IPS DF 6.9 (cell line): ENCODE measurements at places on chromosomes 2 and 18.

DNA sequence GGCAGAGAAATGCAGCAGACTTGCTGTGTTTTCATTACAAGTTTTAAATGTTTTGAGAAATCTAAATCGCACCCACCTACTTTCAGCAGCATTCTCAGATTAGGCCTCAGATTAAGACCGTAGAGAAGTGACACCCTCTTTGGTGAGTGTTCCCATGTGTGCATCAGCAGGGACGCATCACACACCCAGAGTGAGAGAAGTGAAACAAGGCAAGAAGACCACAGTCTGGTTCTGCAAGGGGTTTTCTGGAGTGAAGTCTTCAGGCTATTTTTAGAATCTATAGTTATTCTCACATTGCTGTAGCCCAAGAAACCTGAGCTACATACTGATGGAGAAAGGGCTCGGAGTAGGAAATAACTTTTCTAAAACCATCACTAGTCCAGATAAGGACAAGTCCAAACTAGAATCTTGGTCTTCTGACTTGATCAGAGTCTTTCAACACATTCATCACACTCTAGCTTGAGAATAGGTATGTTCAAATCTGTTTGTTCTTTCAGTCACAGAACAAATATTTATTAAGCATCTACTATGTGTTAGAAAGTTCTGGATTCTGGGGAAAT, 1216.6 kb upstream of the PIK3C3 start:
- DNase-seq = no peak

DNA sequence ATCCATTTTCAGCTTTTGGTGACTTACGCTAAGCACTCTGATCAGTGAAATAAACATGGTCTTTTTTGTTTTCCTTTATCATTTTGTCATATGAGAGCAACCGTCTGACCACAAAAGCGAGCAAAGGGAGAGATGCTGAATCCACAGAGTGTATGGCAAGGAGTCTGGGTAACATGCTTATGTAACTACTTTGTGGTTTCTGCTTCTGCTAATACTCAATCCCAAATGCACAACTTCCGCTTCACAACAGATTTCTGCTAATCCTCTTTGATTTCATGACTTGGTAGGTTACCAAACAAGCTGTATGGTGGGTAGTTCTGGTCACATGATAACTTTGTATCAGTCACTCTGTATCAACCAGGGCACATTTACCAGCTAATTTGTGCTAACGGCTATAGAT, 908.4 kb upstream of the CRIM1 start:
- DNase-seq = no peak

- DNase-seq = no peak
Observed at GRCh38 chr2:16096962-16097361, 156.6 kb downstream of the MYCN start.

DNA sequence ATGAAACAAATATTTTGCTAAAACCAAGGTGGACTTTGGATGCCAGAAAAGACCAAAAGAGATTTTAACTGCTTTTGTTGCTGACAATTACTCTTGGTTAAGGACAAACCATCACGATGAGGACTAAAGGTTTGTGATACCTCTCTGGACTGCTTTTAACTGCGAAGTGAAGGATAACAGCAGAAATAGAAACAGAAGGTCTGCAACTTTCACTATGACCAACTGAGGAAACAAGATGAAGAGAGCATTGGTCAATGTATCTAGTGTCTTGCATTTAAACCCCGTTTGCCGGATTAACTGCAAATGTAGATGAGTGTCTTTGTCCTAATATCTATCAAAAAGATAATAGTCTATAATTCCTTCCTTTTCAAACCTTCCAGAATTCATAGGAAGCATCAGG, 541.7 kb downstream of the ERBB4 start:
- no peak for DNase-seq

GRCh38 chr2:206424134-206424533, 19.2 kb upstream of the ADAM23 start:
- DNase-seq = no peak

GRCh38 chr18:49175071-49175470, 224.3 kb upstream of the SMAD7 start:
- no peak for DNase-seq

DNA sequence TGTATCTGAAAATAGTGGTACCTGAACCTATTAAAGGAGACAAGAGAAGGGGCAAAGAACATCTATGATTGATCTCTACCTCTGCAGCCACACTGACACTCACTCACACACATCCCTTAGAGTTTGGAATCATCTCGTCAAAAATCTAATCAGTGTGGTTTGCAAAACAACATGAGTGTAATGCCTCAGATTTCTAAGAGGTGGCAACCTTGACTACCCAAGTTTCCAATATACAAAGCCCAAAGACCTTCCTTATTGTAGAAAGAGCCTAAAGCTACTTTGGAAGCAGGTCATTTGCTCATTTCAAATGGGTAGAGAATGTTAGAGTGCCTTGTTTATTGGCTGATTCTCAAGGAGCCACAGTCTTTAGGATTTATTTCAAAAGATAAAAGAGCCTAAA, 444.9 kb downstream of the ARHGAP15 start:
- DNase-seq = no peak

- no peak for DNase-seq
Observed at GRCh38 chr18:62438018-62438329, 84.9 kb upstream of the ZCCHC2 start.

GRCh38 chr18:43420950-43421349, 143.7 kb upstream of the SYT4 start:
- DNase-seq = peak; percentile 22

GRCh38 chr2:211396815-211397214, 840.4 kb downstream of the CPS1 start:
- DNase-seq = no peak

GRCh38 chr2:229431327-229431954, 160.4 kb upstream of the PID1 start:
- no peak for DNase-seq

DNA sequence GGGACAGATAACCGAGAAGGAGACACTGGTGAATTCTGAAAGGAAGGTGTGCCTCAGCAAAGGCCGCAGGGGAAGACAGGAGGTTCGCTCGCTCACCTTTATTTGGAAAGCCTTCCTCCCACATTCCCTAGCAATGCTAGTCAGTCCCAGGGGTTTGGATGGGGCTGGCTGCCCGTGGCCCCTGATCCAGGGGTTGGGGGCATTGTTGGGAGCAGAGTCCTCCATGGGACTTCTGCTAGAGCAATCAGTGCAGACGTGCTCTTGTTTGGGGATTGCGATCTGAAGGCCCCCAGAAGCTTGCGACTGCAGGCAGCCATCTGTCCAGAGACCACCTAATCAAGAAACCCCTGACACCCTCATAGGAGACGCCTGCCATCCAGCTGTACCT, 6.0 kb upstream of the CYP27C1 start:
- no peak for DNase-seq

- no peak for DNase-seq
Observed at GRCh38 chr2:26460613-26461031, 17.3 kb downstream of the OTOF start.

DNA sequence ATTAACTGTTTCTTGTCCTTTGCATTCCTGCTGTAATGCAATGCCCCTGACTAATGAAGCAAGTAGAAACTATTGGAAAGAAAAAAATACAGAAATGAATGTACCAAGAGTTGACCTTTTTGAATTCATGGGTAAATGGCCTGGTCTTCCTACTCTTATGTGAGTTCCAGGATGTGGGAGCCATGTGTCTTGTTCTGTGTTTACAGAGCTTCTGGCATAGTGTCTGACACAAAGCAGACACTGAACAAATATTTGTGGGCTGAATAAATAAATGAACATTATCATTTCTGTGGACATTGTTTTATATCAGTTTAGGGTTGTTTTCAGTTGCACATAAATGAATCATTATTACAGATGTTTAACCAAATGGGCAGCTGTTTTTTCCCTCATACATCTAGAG, 155.5 kb downstream of the CD8B2 start:
- DNase-seq = no peak
